ENCODE measurements at places on chromosomes 16 and 17. TPM values are rescaled to one million over a fixed set of nuclear protein-coding genes. Genes with fewer than 3 reads are reported as not detected.
A peak's percentile ranks its signal among the peaks of the same experiment; 100 is the strongest.

GRCh38 chr16:50613964-50614474 is 65.8 kb downstream of the NKD1 start:
- H3K27ac ChIP-seq, result peak overlapping the region; percentile 35
- no peak for DNase-seq
- H3K36me3 ChIP-seq, result no peaks in the 10 kb centered on the region
- H3K4me1 ChIP-seq, result peaks cover 23% of the 10 kb centered on the region
- no peaks in the 10 kb centered on the region for H3K27me3 ChIP-seq

DNA sequence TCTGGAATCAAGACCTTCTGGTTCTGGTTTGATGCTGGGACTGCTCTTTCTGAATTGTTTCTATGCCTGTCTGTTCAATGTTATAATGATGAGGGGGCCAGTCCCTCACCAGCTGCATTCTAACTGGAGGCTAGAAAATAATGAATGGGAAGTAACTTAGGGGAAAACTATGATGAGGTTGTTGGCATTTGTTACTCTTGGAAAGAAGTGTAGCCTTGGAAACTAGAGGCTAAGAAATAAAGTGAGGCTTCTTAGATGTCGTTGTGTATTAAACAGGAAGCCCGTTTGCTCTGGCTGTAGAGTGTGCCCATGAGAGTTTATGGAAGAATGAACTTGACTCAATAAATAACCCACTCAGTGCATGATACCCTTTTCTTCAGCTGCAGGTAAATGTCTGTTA is 140.8 kb downstream of the PRKCA start:
- H3K4me3 ChIP-seq, result no peak overlapping the region
- no peaks in the 10 kb centered on the region for H3K27me3 ChIP-seq
- DNase-seq, result no peak

- H3K36me3 ChIP-seq, result peaks cover 54% of the 10 kb centered on the region
- no peaks in the 10 kb centered on the region for H3K27me3 ChIP-seq
- H3K27ac ChIP-seq, result peak overlapping the region; percentile 58
- peaks cover 6% of the 10 kb centered on the region for H3K4me1 ChIP-seq
Observed at GRCh38 chr16:15606518-15607220, 36.3 kb downstream of the MARF1 start.

GRCh38 chr16:77599793-77600415 is 122.4 kb upstream of the NUDT7 start:
- H3K27me3 ChIP-seq, result no peaks in the 10 kb centered on the region
- H3K4me3 ChIP-seq, result no peak overlapping the region
- no peaks in the 10 kb centered on the region for H3K36me3 ChIP-seq
- no peaks in the 10 kb centered on the region for H3K4me1 ChIP-seq

DNA sequence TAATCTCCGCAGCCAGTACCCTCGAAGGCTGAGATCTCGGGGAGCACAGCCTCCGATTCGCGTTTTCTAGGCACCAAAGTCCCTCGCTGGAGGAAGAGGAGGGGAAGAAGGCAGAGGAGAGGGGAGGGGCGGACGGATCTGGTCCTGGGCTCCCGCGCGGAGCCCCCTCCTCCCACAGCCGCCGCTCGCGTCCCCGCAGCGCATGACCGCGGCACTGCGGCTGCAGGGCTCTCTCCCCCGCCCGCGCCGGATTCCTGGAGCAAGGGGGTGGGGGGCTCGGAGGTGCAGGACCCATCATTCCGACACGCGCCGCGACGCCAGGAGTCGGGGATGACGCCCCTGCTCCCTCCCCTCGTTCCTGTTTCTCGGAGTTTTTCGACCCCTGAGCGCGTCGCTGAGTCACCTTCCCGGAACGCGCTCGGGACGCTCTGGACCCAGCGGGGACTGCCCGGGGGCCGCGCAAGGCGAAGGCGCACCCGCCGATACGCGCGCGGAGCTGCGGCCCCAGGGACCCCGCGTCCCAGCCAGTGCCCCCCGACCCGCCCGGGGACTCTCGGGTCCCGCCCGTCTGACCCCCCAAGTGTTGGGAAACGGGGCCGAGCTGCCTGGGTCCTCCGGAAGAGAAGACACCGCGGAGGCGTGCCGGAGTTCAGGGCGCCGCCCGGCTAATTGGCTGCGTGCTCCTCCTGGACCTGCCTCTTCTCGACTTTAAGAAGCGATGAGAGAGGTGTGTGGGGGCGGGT is 1.4 kb upstream of the SPHK1 start:
- H3K36me3 ChIP-seq, result no peaks in the 10 kb centered on the region
- H3K27ac ChIP-seq, result peak overlapping the region; percentile 84
- peak overlapping the region; percentile 69 for H3K4me3 ChIP-seq
- DNase-seq, result no peak
- no peaks in the 10 kb centered on the region for H3K27me3 ChIP-seq
- peaks cover 47% of the 10 kb centered on the region for H3K4me1 ChIP-seq

- H3K27me3 ChIP-seq, result no peaks in the 10 kb centered on the region
- H3K27ac ChIP-seq, result no peak overlapping the region
- H3K36me3 ChIP-seq, result peaks cover 87% of the 10 kb centered on the region
- no peaks in the 10 kb centered on the region for H3K4me1 ChIP-seq
- no peak for DNase-seq
- H3K4me3 ChIP-seq, result no peak overlapping the region
Observed at GRCh38 chr17:82933911-82934310, 94.1 kb upstream of the ZNF750 start.

DNA sequence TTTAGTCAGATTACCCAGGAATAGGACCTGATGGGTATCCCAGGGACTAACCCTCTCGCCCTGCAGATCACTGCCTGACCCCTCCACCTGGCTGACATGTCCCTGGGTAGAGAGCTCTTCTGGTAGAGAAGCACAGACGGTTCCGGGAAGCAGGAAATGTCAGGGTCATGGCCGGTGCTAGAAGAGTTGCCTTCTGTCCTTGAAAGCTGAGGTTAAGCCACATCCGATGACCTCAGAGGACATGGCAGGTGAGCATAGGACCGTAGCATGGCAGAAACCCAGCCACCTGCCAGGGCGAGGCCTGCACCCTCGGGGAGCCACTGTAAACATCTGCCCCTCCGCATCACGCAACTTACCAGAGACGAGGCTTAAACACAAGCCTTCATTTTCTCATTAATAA is 483.7 kb downstream of the SOX9 start:
- H3K4me3 ChIP-seq, result no peak overlapping the region
- H3K27ac ChIP-seq, result no peak overlapping the region
- DNase-seq, result no peak
- H3K4me1 ChIP-seq, result no peaks in the 10 kb centered on the region
- no peaks in the 10 kb centered on the region for H3K27me3 ChIP-seq
- H3K36me3 ChIP-seq, result no peaks in the 10 kb centered on the region

SRR gene
- 13.5 TPM for total RNA-seq

TSR3 gene
- total RNA-seq, result 60.6 TPM

SPSB3 gene
- total RNA-seq, result 75.9 TPM

ADGRG1 gene
- 97.7 TPM for total RNA-seq

C16orf54 gene
- total RNA-seq, result 3.2 TPM

KRTAP2-3 gene
- not detected for total RNA-seq

SLC47A1 gene
- 29.7 TPM for total RNA-seq

TMEM114 gene
- total RNA-seq, result not detected

TBC1D3 gene
- total RNA-seq, result not detected

All from vagina (tissue), 2 donors.